Islet precursor cell (in vitro differentiated cells): ENCODE measurements at places on chromosomes 2 and 18.
A peak's percentile ranks its signal among the peaks of the same experiment; 100 is the strongest.

GRCh38 chr2:221254299-221254698 is 317.8 kb downstream of the EPHA4 start:
- DNase-seq: peak; percentile 76

- DNase-seq: no peak
Observed at GRCh38 chr2:5730386-5730785, 38.2 kb downstream of the SOX11 start.

DNA sequence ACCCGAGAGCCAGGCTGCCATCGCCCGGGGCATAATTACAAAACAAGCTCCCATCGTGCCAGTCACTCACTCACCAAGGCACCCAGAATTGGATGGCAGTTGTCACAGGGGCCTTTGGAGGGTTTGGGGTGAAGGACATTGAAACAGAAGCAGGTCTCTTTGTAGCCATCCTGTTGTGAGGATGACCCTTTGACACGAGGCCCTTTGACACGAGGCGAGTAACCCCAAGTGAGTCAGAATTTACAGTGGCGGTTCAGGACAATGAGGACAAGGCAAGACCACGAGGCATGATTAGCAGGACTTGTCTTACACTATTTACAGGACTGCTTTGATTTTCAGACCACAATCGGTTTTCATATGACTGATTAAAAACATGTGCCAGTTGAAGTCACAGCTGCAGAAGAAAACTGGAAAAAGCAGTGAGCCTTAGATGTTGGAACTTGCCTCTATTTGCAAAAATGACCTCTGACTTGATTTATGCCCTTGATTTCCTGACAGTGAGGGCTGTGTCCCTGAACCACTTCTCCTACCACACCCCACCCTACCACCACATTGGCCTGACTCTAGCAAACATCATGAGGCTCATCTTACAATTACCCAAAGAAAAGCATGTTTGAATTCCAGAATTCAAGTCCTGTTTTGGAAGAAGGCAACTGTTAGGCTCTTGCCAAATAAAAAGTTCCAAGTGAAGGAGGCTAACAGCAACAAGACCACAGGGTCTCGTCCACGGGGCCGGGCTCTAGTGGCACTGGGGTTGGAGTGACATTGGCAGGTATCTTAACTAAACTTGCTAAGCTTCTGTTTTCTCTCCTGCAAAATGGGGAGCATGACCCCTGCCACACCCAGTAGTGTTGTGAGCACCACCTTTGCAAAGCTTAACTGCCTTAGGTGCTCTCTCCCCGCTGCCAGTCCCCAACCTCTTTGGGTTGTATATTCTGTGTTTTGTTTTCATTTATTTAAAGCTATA is 64.4 kb upstream of the FOSL2 start:
- no peak for DNase-seq

DNA sequence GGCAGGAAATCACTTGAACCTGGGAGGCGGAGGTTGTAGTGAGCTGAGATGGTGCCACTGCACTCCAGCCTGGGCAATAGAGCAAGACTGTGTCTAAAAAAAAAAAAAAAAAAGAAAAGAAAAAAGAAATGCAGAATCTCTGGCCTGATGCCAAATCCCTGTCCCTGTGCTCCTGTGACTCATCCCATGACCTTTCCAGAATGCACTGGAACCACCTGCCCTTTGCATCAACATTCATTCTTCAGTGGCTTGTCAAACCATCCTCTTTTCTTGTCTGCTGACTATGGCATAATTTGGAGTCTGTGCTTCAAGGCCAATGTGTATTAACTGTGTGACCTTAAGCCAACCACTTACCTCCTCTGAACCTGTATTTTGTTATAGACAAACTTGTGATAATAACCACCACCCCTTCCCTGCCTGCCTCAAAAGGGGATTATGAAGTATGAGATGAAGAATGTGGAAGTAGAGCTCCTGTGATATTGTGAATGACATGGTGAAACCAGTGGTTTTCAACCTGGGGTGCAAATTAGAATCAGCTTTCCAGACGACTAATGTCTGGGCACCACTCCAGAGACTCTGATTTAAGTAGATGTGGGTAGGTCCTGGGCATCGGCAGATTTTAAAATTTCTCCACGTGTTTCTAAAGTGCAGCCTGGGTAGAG is 189.3 kb downstream of the CLIP4 start:
- no peak for DNase-seq

- peak; percentile 88 for DNase-seq
Observed at GRCh38 chr2:116510117-116510671, 1304.3 kb upstream of the DDX18 start.

- peak; percentile 8 for DNase-seq
Observed at GRCh38 chr2:23065210-23065609, 319.8 kb upstream of the KLHL29 start.

DNA sequence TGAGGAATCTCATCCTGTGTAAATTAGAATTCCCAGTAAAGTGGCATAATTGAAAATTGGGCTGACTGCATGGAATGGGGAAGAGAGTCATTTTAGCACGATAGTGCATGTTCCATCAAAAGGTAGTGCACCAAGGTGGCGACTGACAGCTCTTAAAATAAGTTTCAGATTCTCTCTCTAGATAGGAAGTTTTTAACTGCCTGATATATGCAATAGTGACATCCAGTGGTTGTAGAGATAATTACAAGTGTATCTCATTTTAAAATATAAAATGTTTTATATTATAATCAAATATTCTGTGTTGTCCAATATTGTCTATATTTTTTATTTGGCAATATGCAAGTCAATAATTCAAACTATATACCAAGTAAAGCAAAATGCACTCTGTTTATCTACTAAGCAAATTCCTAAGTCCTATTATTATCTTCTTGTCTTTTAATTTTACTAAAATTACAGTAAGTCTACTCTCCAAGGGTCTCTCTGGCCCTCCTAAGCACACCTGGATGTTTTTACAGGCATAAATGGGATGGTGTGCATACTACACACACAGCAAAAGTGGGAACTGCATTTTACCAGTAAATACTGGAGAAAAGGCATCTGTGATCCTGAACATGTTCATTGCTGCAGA is 397.7 kb upstream of the HNRNPA3 start:
- no peak for DNase-seq

DNA sequence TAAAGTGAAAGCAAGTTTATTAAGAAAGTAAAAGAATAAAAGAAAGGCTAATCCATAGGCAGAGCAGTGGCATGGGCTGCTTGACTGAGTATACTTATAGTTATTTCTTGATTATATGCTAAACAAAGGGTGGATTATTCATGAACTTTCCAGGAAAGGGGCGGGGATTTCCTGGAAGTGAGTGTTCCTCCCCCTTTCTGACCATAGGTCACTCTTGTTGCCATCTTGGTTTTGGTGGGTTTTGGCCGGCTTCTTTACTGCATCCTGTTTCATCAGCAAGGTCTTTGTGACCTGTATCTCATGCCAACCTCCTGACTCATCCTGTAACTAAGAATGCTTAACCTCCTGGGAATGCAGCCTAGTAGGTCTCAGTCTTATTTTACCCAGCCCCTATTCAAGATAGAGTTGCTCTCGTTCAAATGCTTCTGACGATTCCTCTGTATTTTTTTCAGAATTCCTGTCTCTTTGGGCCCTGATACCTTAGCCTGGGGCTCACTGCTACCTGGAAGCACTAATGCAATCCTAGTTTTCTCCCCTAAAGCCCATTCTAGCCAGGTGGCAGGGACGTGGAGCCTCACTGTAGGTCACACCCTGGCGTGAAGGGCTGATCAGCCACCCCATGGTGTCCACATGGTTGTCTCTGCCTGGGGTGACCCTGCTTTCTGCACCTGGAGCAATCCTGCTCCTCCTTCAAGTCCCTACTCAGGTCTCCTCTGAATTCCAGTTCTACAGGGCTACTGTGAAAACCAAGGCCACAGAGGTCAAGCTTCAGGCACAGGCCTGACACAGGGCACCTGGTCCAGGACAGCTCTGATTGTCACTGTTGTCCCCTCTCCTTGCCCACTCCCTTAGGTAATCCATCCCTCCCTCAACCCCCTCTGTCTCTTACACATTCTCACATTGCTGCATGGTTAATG is 6.0 kb upstream of the SLC35F6 start:
- DNase-seq: peak; percentile 95

- DNase-seq: no peak
Observed at GRCh38 chr18:9209279-9209678, 72.7 kb downstream of the ANKRD12 start.

- no peak for DNase-seq
Observed at GRCh38 chr2:85674417-85674816, 6.4 kb upstream of the SFTPB start.
